ENCODE measurements at places on chromosomes 3 and 15.

- DNase-seq = no peak
Measured at GRCh38 chr3:127121885-127122284, 71.0 kb upstream of the PRR23E start.

- DNase-seq = no peak
Measured at GRCh38 chr3:136291302-136291701, 41.2 kb downstream of the PCCB start.

DNA sequence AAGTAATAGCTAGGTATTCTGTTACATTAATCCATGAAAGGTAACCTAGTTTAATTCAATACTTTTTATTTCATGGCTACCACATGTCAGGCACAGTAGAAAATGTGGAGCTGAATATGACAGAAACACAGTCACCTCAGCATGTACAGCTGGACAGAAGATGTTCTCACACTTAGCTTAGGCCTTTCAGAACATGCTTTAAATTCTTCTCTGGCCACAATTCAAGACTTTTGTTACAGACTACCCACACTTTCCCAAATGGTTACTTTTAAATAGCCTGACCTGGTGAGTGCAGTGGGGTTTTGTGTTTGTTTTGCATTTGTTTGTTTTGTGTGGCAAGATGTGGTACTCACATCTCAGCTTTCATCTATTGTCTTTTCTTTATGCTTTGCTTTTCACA is 1079.5 kb downstream of the IGSF11 start:
- no peak for DNase-seq

GRCh38 chr3:151351219-151351618 is 21.9 kb upstream of the P2RY13 start:
- no peak for DNase-seq

DNA sequence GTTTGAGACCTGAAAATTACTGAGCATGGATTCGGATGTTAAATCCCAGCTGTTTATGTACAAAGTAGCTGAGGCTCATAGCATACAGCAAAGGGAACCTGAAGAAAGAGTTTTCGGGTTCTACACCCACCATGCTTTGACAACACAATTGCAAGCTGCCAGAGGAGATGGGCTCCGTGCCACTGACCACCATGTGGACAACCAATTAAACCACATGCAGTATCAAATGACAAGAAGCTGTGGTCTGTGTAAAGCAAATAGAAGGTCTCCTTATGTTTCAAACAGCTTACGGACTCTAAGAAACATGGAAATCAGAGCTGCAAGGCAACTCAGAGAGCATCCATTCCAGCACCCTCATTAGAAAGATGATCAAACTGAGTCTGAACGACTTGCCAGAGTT is 12.9 kb downstream of the GABRB3 start:
- DNase-seq = no peak

DNA sequence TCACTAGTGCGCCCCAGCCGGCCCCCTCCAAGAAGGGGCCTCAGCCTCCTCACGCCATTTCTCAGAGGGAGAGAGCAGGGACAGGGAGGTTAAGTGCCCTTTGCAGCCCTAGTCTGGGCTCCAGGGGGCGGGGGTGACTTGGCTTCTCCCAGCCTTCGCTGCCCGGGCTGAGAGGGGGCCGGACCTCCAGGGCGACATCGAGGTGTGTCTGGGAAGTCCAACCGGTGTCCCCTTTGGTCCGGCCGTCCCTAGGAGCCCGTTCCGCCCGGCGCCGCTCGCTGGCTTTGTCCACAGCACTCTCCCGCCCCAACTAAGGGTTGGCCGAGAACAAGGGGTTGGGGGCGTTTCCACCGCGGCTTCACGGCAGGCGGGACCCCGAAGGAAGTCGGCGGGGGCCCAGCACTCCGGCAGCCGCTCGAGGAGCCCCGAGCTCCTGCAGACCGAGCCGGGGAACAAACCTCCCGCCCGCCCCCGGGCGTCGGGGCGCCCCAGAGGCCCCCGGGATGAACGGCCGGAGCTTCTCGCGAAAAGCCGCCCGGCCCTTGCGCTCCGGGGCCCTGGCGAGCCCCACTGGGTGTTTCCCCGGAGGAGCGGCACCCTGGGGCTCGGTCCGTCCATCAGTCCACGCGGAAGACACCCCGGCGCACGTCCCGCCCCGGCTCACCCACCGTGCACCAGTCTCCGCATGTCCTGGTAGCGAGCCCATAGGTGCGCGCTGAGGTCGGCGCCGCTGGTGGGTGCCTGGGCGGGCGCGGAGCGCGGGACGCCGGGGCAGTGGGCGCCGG is 627 bp downstream of the NT5DC2 start:
- no peak for DNase-seq

- DNase-seq = no peak
Measured at GRCh38 chr3:124132813-124133212, 140.9 kb upstream of the ROPN1 start.

- DNase-seq = no peak
Measured at GRCh38 chr15:36688310-36689011, 109.0 kb downstream of the CDIN1 start.

- DNase-seq = no peak
Measured at GRCh38 chr3:65846936-65847335, 191.8 kb downstream of the MAGI1 start.

DNA sequence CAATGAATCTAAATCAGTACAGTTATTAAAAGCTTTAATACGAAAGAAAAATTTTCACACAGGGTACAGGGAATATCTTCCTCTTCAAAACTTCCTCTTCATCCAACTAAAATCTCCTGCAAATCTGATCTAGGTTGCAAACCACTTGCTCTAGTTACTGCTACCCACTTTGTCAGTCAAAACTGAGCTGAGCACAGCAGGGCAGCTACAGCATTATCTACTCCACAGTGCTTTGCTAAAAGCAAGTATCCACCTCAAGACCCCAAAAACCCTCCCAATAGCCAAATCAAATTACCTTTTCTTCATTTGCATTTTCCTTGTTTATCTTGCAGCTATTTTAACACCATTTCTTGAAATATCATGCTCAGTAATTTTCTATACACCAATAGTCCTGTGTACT is 14.7 kb downstream of the ZNF280D start:
- no peak for DNase-seq

- DNase-seq = no peak
Measured at GRCh38 chr3:28012830-28013229, 228.6 kb upstream of the CMC1 start.

GRCh38 chr3:14857506-14857905 is 38.7 kb downstream of the FGD5 start:
- DNase-seq = no peak

DNA sequence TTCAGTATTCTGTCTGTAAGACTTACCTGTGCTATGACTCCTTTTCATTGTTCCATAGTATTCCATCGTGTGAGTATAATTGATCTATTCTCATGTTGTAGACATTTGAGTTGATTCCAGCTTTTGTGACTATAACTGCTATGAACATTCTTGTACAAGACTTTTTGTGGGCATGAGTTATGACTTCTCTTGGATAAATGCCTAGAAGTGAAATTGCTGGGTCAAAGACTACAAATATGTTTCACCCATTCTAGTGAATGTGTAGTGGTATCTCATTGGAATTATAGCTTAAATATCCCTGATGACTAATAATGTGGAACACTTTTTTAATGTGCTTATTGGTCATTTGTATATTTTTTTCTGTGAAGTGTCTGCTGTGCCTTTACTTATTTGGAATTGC is 27.6 kb upstream of the NPHP3 start:
- no peak for DNase-seq

DNA sequence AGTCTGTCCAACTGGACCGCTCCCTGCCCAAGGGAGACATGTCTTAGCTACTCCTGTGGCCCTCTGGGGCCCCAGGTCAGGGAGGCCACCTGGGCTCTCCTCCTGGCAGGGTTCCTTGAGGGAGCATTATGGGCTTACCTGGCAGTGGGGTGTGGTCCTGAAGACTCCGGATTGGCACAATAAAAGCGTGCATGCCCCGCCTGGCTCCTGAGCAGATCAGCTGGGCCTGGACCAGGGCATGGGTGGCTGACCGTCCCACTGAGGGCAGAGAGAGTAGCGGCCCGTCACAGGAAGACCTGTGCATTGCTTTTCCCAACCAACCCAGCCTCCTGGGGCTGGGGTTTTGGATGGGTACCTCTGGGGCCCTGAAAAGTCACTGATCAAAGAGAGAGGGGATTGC is 5.4 kb downstream of the ACOX2 start:
- no peak for DNase-seq

GRCh38 chr3:197889204-197889930 is 60.6 kb upstream of the RPL35A start:
- DNase-seq = no peak

GRCh38 chr3:119557877-119558269 is 1.5 kb downstream of the CD80 start:
- DNase-seq = no peak

DNA sequence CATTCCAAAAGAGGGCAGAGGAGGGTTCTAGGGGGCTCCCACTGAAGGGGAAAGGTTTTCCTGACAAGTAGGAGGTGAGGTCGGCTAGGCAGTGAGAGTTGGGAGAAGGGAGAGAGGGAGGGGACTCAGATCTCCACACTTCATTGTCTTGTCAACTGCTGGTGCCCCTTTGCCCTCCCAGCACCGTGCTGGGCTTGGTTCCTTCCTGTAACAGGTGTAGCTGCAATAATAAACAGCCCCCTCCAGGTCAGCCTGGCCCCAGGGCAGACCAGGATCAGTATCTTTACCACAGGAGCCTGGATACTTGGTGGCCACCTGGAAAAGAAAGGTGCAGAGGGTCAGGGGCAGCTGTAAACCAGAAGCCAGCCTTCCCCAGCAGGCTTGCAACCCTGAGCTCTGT is 2.9 kb upstream of the KCTD6 start:
- no peak for DNase-seq

GRCh38 chr15:41116116-41116961 is at the start of gene INO80:
TSS of gene INO80 (minus strand) at chr15:41116280. CDS start at chr15:41096310, 19,970 bp downstream.
- DNase-seq = peak; percentile 90

- DNase-seq = no peak
Measured at GRCh38 chr3:46272028-46272451, 29.8 kb downstream of the CCR3 start.

DNA sequence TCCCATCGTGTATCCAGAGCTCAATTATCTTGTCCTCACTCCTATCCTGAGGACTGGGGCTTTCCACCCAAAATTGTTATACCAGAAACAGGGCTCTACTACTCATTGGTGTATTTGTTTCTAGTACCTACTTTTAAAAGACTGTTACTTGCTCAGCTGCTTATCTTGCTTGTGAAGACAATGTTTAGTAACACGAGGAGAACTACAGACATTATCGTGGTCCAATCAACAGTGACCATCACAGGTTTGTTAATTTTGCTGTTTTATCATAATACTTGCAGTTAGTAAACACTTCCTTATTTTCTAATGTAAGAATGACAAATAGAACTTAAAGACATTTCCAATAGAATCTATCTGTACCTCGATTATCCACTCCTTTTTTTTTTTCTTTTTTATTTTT is 13.5 kb downstream of the LRCH3 start:
- DNase-seq = no peak

GRCh38 chr3:150225986-150226385 is 182.1 kb upstream of the TSC22D2 start:
- DNase-seq = no peak

DNA sequence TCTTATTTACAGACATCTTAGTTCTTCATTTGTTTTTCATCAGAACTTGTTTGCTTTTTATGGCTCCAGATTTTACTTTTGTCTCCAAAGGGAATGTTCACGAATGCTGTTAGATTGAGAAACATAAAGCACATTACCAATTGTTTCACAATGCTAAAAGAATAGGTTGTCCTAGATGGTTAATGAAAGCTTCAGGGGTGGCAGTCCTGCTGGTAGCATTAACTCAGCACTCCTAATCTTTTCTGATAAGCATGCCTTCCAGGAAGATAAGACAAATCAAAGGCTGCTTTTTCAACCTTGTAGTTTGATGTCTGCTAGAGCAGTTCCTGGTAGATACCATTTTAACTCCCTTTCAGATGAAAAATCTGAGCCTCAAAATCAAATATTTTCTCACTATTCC is 619.4 kb downstream of the PYDC2 start:
- DNase-seq = no peak

GRCh38 chr3:177193688-177194268 is 3.5 kb downstream of the TBL1XR1 start:
- DNase-seq = no peak

Data from CMK (cell line).